Stimulated activated CD4-positive, alpha-beta T cell treated with anti-CD3 and anti-CD28 coated beads, Interleukin-1b, Interleukin-23, amount 100 ng/mL, for 1 hour (primary cell): ENCODE measurements at places on chromosomes 5 and 9.

GRCh38 chr5:60893521-60893920 is 49.5 kb upstream of the ELOVL7 start:
- no peak for DNase-seq

DNA sequence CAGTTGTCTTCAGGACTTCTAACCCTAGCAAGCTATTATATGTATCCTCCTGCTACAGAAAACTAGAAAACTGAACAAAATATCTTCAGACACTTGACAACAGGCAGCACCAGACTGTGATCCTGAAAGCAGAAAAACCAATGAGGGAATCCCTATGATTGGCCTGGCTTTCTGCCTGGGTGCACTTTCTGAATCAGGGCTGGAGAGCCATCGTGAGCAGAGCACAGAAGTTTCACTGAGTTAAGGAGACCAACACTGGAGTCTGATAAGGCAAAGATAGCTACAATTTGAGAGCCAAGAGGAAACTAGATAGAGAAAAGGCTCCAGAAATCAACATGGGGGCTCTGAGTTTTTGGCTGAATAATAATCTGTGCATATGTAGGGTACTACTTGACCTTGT is 106.5 kb downstream of the FANCC start:
- no peak for DNase-seq

DNA sequence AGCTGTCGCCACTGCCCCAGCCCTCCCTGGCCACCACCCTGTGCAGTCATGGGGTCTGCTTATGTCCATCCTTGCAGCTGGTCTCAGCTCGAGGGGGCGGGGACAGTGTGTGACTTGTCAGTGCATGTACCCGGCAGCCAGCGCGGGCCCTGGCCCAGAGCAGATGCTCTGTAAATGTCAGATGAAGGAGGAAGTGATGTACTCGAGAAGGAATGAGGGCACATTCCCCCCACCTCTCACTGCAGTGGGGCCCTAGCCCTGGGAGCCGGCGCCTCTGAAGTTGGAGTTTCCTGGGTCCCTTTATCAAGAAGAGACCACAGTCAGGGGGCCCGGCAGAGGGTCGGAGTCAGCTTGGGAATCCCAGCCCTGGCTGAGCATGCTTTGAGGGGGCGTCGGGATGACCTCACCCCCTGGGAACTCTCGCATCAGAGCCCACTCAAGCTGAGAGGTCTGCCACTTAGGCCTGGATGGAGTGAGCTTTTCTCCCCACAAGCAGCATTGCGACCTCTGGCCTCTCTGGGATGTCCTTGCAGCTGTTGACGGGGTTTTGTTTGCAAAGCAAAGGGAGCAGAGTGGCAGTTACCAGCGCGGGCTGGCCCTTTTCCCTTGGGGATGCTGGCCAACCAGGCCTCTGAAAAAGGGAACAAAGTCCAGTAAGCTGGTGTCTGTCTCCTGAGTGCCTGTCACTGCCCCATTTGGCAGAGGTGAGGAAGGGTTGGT is 19.0 kb downstream of the NEURL1B start:
- DNase-seq = no peak

- no peak for DNase-seq
Observed at GRCh38 chr5:79151942-79152671, 40.5 kb downstream of the BHMT start.

- no peak for DNase-seq
Observed at GRCh38 chr9:21976334-21976875, 17.8 kb downstream of the CDKN2A start.

- DNase-seq = no peak
Observed at GRCh38 chr5:81209869-81210493, 23.1 kb upstream of the CKMT2 start.

- DNase-seq = no peak
Observed at GRCh38 chr5:51201024-51201423, 182.2 kb upstream of the ISL1 start.

GRCh38 chr5:112794410-112794809 is 56.7 kb downstream of the APC start:
- DNase-seq = no peak

- no peak for DNase-seq
Observed at GRCh38 chr5:157741131-157741530, 2.4 kb upstream of the LSM11 start.

GRCh38 chr5:151384106-151384505 is 36.7 kb upstream of the SLC36A2 start:
- no peak for DNase-seq

GRCh38 chr5:109482748-109483147 is 73.0 kb upstream of the PJA2 start:
- DNase-seq = no peak

- no peak for DNase-seq
Observed at GRCh38 chr5:173715607-173716006, 99.2 kb upstream of the BOD1 start.
